ENCODE measurements at places on chromosomes 1 and 21. TPM values are rescaled to one million over a fixed set of nuclear protein-coding genes. Genes with fewer than 3 reads are reported as not detected.

- no peak for DNase-seq
Observed at GRCh38 chr1:201261771-201262547, 21.3 kb upstream of the PKP1 start.

DNA sequence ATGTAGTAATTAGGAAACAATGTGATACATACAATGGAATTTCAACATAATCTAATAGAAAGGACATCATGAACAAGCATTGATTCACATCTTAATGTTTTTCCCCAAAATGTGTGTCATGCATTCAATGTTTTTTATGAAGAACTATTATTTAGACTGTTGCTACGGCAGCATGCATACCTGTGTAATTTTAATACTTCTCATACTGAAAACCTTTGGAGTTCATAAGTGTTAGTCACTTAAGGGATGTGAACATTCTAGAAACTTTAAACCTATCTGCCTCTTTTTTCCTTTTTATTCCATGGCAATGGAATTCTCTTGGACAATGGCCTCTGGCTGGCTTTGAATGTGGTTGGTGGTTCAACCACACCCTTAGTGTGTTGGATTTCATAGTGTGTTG, 48.6 kb downstream of the TMPRSS15 start:
- DNase-seq: no peak

DNA sequence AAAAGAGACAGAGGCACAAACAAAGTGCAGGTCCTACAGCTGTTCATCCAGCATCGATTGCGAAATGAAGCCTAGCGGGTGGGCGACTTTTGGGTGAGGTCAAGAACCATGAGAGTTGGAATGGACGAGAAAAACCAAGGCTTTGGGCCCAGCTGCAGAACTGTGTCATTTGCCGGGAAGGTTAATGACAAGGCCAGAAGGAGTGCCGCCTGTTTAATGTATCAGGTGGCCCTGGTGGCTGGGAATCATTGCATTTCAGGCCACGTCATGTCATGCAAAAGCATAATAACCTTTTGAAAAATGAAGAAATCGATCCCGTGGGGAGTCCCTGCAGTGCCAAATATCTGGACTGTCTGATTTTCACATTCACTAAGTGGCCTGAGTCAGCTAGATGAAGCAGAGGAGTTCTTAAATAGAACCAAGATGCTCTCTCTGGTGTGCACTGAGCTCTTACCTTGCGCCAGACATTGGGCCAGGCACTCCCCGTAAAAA, 8.1 kb upstream of the RCC2 start:
- DNase-seq: no peak

GRCh38 chr1:30760596-30761324, 3.2 kb upstream of the LAPTM5 start:
- no peak for DNase-seq

- DNase-seq: no peak
Observed at GRCh38 chr1:228142155-228142691, 2.1 kb downstream of the GUK1 start.

GRCh38 chr1:198577444-198577843, 37.0 kb upstream of the ATP6V1G3 start:
- DNase-seq: peak; percentile 43

- peak; percentile 10 for DNase-seq
Observed at GRCh38 chr1:163444665-163445064, 122.9 kb downstream of the NUF2 start.

DNA sequence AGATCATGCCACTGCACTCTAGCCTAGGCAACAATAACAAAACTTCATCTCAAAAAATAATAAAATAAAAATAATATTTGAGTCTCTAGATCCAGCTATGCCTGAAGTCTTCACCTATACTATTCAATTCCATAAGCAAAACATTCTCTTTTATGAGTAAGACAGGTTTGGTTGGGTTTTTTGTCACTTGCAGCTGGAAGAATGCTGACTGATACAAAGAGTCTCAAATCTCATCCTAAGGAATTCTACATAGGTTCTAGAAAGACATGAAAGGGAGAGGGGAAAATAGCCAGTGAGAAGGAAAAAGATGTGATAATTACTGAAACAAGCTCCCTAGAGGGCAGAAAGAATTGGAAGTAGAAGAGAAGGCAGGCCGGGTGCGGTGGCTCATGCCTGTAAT, 30.4 kb upstream of the MED18 start:
- no peak for DNase-seq

- DNase-seq: no peak
Observed at GRCh38 chr1:220807726-220808125, 21.0 kb downstream of the MTARC1 start.

DNA sequence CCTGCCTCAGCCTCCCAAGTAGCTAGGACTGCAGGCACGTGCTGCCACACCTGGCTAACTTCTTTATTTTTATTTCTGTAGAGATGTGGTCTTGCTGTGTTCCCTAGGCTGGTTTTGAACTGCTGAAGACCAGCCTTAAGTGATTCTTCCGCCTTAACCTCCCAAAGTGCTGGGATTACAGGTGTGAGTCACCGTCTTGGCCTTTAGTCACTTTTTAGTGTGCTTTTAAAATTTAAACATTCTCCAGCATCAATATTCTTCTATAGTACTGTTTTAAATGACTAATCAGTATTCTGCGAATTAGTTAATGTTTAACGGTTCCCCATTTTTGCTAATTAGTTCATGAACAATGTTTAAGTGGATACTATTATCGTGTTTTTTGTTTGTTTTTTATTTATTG, 60.6 kb downstream of the DYRK1A start:
- DNase-seq: no peak

- no peak for DNase-seq
Observed at GRCh38 chr1:24963943-24964693, 34.0 kb upstream of the RUNX3 start.

Gene AVPR1B
- total RNA-seq: not detected

Gene TNFRSF18
- not detected for total RNA-seq

Gene PSMB4
- 726 TPM for total RNA-seq

Gene F3
- total RNA-seq: 43.3 TPM

Gene PTPN7
- 0.12 TPM for total RNA-seq

Gene ITLN1
- total RNA-seq: not detected
